Hippocampal formation (tissue), 2 donors: ENCODE measurements at places on chromosomes 16 and 17.

GRCh38 chr16:76007645-76008044 is 269.6 kb upstream of the CNTNAP4 start:
- no peak for DNase-seq

DNA sequence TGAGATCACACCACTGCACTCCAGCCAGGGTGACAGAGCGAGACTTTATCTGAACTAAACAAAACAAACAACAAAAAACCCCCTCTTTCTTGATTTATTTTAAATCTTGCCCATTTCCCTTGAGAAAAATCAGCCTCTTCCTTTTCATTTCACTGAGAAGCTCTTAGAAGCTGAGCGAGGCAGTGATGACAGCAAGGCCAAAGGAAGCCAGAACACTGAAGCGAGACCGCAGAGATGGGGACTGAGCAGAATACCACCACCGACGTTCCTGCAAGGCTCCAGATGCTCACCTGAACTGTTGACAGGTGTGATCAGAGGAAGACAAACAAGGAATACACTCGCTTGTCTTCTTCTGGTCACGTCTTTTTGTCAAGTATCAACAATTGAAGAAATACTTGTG is 30.5 kb upstream of the IRF8 start:
- no peak for DNase-seq

DNA sequence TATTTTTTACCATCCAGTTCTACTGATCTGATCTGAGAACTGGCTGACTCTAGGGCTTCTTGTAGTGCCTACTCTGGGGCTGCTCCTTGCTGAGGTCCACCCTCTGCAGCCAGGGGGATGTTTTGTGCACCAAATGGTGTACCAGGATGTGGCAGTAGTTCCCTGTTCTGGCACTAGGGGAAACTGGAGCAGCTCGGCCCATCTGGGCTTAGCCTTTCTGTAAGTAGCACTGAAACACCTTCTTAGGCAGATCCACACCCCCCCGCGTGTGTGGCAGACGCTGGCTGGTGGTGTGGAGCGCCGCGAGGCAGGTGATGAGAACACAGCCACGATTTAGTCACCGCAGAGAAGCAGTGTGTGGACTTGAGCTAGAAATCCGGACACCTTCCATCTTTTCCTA is 17.0 kb downstream of the DUSP14 start:
- DNase-seq, result peak; percentile 31

DNA sequence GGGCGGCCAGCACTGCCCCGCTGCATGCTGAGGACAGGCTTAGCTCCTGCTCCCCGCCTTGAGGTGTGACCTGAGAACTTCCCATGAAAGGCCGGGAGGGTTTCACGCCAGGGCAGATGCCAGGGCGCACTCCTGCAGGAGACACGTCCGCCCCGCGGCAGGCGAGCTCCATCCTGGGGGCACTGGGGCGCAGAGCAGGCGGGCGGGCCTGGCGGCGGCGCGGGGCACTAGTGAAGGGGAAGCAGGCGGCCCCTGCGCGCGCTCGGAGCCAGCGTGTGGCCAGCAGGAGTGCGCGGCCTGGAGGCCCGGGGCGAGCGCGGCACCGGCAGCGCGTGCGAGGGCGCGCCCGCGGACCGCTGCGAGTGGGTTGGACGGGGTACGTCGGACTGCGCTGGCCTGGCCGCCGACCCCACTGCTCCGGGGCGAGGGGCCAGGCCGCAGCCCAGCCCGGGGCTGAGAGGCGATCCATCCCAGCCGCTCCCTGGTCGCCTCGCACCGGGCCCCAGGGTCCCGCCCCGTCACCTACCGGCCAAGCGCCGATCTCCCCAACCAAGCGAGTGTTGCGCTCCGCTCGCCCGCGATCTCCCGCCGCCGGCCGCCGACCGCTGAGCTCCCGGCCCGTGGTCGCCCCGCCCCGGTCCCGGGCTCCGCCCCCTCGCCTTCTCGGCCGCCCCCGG is at the start of gene MAP3K14:
MAP3K14 (minus strand) TSS at position 587 of the 677 bp plus-strand sequence. CDS start 26,275 bp downstream, outside the sequence.
- peak; percentile 50 for DNase-seq

- DNase-seq, result no peak
Measured at GRCh38 chr17:16968786-16969185, 3.1 kb downstream of the TNFRSF13B start.

DNA sequence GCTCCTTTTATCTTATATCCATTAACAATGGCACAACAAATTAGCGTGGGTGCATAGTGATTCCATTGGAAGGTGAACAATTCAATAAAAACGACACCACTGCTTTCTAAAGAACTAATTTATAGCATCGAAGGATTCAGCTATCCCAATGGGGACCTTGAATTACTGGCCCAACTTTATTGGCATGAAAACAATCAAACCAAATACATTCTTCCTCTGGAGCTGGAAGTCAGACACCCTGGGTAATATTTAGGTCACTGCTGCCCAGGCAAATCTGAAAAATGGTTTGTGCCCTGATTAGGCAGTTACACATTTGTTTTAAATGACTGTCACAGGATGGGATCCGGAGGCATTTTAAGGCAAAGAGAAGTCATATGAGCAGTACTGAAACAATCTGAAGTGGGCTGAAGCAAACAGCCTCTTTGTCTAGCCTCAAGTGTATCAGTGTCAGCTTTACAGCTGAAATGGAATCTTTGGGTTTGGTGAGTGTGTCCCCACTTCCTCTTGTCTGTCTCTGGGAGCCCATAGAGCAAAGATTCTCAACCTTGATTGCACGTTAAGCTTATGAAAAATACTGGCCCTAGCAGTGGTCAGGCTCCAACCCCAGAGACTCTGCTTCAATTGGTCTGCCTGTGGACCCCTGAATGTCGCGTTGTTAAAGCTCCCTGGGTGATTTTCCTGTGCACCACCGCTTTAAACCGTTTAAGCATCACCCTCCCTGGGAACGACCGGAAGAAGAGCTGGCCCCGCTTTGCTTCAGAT is 30.3 kb downstream of the CDK5R1 start:
- DNase-seq, result no peak

GRCh38 chr16:54801057-54801844 is 129.4 kb upstream of the IRX5 start:
- no peak for DNase-seq

- no peak for DNase-seq
Measured at GRCh38 chr17:42975265-42975664, 4.6 kb downstream of the PTGES3L start.

- no peak for DNase-seq
Measured at GRCh38 chr16:81715358-81716196, 63.5 kb upstream of the PLCG2 start.

- DNase-seq, result peak; percentile 17
Measured at GRCh38 chr16:24852281-24852721, 6.5 kb downstream of the SLC5A11 start.

DNA sequence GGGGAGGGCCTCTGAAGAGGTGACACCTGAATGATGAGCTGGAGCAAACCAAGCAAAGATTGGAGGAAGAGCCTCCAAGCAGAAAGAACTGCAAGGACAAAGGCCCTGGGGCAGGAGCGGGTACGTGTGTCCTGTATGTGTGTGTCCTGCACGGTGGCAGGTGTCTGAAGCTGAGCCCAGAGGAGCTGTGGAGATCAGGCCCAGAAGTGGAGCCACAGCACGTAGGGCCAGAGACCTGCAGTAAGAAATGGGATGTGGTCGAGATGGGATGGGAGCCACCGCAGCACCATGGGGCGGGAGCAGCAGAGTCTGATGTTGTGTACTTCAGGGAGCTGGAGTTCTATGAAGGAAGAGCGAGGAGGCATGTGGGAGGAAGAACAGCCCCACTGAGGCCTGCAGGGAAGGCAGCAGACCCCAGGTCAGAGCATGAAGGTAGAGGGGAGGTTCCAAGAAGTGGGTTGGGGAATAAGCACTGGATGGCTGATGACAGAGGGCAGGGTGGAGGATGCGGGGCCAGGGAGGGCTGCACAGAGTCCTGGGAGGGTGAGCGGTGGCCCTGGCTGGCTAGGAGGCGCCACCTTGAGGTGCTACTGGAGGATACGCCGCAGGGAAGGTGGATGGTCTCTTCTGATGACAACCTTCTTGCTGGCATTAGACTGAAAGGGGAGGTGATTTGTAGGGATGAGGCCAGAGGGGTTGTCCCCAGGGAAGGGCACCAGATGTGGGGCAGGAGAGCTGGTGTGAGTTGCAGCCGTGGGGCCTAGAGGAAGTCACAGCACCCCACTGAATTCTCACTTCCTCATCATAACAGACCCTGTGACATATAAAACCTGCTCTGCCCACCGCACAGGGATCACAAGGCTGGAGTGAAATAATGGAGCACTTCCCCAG is 10.6 kb upstream of the CETP start:
- DNase-seq, result no peak

GRCh38 chr16:84182680-84183571 is 3.9 kb downstream of the TAF1C start:
- no peak for DNase-seq

GRCh38 chr16:138049-138417 is 440 bp downstream of the NPRL3 start:
- no peak for DNase-seq

DNA sequence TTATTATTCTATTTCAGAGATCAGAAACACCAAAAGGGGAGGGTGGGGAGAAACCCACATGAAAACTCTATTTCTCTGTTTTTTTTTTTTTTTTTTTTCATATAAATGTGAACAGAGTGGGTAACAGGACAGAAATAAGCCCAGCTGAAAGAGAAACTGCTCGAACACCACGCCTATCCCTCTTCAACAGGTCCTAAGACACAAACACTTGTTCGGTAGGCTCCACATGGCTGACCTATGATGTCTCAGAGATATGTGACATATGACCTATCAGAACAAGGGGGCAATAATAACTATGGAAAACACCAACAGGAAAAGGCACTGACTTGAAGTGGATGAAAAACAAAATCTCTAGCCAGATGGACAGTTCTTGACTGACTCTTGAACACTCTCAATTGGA is 44.8 kb downstream of the PARN start:
- DNase-seq, result no peak

GRCh38 chr17:69856946-69857345 is 218.1 kb upstream of the KCNJ16 start:
- DNase-seq, result no peak

GRCh38 chr17:63150994-63151464 is 185.0 kb downstream of the TANC2 start:
- DNase-seq, result no peak

DNA sequence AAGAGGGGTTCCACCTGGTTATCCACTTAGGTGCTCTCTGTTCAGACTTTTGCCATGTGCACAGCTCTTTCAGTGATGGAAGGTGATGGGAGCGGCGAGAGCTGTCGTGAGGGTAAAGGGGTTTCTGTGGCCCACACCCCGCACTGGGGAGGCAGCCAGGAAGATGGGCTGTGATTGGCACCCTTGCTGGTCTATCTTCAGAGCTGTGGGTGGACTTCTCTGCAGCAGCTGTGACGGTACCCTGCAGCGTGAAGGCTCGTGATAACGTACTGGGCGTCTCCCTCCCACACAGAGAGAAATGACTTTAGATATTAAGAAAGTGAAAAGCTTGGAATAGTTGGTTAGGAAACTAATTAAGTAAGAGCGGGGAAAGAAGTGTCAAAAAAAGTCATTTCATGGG is 45.8 kb downstream of the MPRIP start:
- DNase-seq, result no peak

DNA sequence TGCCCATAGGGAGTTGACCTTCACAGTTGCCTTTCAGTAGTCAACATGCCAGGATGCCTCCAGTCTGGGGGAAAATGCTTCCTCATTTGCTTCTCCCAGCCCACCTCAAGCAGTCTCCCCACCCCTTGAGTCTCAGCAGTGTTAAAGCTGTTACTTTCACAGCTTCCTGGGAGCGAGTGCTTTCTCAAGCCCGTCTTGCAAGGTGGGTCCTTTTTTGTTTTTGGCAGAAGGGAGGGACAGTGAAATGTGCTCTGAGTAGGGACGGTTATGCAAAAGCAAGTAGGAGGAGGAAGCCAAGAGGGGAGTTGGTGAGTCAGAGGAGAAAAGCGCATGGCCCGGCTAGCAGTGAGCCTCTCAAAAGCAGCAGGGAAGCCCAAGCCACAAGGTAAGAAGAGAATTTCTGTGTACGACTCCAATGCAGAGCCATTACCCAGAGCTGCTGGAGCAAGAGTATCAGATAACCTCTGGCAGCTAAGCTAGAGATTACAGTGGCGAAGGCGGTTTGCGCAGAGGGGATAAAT is at the start of gene CHST4:
CHST4 (plus strand) TSS at position 316 of the 521 bp plus-strand sequence. CDS start 10,252 bp downstream, outside the sequence.
- no peak for DNase-seq

GRCh38 chr17:9855036-9855435 is 29.3 kb downstream of the GLP2R start:
- no peak for DNase-seq

DNA sequence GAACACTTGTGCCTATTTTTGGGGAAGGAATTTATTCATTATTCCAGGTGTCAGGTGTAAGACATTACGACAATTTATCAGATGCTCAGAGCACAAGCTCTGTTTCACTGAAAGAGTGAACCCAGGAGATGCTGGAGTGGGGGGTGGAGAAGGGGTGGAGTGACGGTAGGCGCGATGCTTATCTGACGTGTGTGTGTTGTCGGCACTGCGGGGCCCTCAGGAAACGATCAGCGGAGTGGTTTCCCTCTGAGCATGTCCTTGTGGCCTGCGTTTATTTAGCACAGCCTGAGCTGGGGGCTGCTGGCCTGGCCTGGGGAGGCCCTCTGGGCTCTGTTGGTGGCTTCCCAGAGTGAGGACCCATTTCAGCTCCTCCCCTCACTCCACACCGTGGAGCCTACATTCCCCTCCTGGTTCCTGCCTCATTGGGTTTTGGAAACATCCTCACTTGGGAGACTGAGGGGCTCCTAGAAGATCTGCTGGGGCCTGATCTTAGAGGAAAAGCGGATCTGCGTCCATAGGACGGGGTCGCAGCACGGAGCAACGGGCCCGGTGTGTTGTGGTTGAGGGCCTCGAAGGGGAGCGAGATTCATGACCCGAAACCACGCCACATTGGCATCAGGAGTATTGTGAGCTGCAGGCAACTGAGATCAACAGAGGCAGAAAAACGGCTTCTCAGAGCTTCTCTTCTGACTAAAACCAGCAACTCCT is 19.0 kb upstream of the GNG13 start:
- no peak for DNase-seq

DNA sequence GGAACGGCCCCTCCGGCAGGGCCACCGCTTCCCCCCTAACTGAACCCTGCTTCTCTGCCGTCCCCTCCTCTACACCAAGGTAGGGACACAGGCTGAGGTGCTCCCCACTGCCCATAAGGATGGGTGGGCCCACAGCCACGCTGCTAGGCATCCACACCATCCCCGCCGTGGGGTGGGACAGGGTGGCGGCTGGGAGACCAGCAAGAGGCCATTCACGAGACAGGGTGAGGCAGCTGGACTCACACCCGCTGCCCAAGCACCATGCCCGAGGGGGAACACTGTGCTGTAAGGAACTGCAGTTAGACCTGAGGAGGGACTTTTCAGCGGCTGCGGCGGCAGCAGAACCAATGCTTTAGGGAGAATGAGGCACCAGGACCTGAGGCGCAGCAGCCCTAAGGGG is 47.5 kb upstream of the RRN3 start:
- no peak for DNase-seq

DNA sequence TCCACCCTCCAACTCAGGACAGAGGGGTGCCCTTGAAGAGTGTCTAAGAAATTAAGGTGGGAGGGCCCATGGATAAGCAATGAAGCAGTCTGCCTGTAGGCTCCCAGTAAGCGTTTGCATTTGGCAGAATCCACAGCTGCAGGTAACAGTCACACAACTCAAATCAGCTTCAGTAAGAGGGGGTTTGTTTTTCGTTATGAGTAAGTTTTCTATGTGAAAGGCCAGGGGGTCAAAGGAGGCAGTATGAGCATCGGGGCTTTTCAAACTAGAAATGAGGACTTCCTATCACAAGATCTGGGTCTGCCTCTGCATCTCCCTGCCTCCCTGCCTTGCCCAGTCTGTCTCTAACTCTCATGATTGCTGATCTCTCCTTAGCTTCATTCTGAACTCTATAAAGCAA is 128.1 kb upstream of the CCL2 start:
- no peak for DNase-seq
